Skin of body (tissue), 3 donors: ENCODE measurements at places on chromosomes 16 and 17. TPM values are rescaled to one million over a fixed set of nuclear protein-coding genes. Genes with fewer than 3 reads are reported as not detected.

DNA sequence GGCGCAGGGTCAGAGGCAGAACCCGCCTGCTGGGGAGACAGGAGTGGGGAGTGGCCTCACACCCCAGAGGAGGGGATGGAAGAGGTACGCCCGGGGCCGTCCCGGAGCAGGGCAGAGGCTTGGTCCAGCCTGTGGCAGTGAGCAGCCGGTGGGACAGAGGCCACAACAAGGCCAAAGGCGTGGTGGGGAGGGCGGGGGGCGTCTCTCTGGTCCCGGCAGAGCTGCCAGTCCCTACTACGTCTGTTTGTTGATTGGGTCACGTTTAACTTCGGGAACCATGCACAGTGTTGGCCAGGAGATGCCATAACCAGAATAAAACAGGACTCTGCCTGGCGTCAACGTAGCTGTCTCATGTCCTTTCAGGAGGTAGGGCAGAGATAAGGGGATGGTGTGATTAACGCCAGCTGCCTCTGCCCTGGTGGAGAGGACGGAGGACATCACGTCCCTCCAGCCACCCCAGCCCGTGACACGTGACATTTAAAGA is 192.8 kb downstream of the BANP start:
- no peak for DNase-seq

GRCh38 chr17:64488301-64488700 is 8.6 kb downstream of the POLG2 start:
- no peak for DNase-seq

DNA sequence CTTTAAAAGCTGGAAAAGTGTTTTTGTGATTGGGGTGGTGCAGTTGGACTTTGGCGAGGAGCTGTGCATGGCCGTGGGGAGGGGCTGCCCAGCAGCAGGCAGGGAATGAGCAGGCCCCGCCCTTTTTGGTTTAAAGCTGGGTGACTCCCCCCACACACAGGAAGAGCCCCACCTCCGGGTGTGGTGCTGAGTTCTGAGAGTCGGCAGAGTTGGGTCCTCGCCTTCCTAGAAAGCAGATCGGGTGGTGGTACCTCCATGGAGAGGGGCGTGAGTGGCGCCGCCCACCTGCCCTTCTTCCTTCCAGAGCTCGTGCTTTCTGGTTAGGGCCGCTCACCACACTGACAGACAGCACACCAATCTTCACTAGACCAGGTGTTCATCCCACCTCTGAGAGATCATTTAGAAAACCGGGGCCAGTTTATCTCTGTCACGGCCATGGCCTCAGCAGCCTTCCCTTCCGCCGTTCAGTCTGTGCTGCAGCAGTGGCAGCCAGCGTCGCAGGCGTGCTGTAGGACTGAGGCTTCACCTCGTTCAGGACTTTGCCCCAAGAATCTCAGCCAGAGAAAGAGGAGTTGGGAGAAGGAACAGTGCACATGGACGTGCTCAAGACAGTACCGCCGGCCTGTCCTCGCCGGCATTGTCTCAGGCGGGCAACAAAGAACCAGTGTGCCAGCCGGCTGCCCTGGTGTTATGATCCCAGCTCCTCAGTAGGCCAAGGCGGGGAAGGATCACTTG is 144.0 kb upstream of the CHMP6 start:
- DNase-seq = no peak

GRCh38 chr16:9206156-9206555 is 114.7 kb downstream of the HAPSTR1 start:
- DNase-seq = no peak

- no peak for DNase-seq
Observed at GRCh38 chr17:57082441-57082840, 2.6 kb upstream of the AKAP1 start.

DNA sequence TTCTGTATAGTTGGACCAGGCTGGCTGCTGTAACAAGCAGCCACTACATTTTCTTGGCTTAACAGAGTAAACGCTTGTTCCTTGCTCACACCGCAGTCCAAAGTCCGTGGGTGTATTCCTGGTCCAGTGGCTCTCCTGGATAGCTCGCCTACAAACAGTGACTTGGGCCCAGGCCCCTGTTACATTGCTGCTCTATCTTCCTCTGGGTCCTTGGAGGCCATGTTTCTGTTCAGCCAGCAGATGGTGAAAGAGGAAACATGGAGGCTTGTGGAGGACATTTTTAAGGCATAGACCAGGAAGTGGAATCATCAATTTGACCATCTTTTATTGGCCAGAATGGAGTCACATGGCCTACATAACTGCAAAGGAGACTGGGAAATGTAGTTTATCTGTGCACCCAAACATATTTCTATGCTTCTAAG is 55.1 kb downstream of the ATP2C2 start:
- no peak for DNase-seq

- no peak for DNase-seq
Observed at GRCh38 chr16:67845291-67846062, 1.3 kb upstream of the NUTF2 start.

GRCh38 chr17:20125724-20126123 is 116.6 kb downstream of the SPECC1 start:
- DNase-seq = no peak

- no peak for DNase-seq
Observed at GRCh38 chr17:38730526-38731379, 612 bp downstream of the CISD3 start.

DNA sequence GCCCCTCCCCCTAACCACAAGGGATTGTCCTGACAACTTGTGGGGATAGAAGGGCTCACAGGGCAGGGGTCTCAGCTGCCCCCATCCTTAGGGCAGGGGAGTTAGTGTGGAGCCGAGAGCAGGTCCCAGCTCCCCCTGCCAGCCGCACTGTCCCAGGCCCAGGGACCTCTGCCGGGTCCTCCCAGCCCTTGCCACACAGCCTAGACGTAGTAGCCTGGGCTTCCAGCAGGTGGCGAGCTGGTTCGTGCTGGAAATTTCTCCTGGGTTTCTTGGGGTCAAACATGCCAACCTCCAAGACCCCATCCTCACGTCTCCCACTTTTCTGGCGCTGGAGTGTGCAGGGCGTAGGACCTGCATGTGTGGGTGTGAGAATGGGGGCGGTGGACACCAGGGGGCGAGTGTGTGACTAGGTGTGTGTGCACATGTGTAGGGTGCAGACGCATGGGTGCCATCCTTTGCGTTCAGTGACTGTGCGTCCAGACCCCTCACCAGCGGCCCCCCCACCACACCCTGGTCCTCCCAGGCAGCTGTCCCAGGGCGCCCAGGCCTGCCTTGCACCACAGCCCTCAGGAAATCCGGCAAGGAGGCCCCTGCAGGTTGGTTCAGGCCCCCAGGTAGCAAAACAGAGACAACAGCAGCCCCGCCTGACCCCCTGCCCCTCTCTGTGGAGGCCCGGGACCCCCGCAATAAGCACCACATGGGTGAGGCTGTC is 29.5 kb downstream of the SBK1 start:
- DNase-seq = no peak

DNA sequence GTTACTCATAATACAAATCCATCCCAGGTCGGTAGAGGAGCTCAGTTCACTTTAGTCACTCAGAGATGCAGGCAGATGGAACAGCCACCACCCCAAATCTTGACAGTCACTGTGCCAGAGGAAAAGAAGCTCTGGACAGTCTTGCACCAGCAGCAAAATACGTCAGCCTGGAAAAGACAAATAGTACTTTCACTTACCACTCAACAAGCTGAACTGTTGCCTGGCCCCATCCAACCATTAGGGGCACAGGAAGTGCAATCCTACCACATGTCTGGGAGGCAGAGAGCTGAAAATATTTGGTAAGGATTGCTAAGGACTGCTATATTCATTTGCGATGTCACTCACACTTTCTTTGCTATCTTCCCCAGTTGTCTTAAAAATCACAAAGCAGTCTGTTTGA is 239.1 kb upstream of the TOX3 start:
- DNase-seq = no peak

DNA sequence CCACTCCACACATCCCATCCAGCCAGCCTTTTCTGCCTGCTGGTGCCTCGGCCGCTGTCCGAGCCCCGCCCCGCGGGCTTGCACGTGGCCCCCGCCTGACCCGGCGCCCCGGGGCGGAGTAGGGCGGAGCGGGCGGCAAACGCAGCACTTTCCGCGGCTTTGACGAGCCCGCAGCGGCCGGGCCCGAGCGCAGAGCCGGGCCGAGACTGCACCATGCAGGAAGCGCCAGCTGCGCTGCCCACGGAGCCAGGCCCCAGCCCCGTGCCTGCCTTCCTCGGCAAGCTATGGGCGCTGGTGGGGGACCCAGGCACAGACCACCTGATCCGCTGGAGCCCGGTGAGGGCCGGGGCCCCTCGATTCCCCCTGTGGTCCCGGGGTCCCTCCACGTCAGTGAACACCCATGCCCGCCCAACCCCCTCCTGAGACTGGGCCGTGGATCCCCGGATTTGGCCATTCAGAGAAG is at the start of gene HSF4:
TSS of gene HSF4 (plus strand) at position 147 of the 463 bp plus-strand sequence. CDS start at position 214, 67 bp downstream.
- no peak for DNase-seq

GRCh38 chr16:50040710-50041109 is 15.7 kb downstream of the CNEP1R1 start:
- no peak for DNase-seq

GRCh38 chr16:2473446-2473926 is 1.4 kb upstream of the TBC1D24 start:
- DNase-seq = no peak

- no peak for DNase-seq
Observed at GRCh38 chr16:8589057-8589899, 1.0 kb downstream of the TMEM114 start.

DNA sequence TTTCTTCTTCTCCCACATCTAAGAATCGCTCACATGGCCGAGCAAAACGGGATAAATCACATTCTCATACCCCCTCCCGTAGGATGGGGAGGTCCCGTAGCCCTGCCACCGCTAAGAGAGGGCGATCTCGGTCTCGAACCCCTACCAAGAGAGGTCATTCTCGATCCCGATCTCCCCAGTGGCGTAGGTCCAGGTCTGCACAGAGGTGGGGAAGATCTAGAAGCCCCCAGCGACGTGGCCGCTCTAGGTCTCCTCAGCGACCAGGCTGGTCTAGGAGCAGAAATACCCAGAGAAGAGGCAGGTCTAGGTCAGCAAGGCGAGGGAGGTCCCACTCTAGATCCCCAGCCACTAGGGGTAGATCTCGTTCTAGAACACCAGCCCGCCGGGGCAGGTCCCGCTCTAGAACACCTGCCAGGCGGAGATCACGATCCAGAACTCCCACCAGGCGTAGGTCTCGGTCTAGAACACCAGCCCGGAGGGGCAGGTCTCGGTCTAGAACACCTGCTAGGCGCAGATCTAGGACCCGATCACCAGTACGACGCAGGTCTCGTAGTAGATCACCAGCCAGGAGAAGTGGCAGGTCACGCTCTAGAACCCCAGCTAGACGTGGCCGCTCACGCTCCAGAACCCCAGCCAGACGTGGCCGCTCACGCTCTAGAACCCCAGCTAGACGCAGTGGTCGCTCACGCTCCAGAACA is 9.6 kb downstream of the SRRM2 start:
- DNase-seq = no peak

- DNase-seq = no peak
Observed at GRCh38 chr16:31001507-31002249, 8.8 kb downstream of the STX1B start.

DNA sequence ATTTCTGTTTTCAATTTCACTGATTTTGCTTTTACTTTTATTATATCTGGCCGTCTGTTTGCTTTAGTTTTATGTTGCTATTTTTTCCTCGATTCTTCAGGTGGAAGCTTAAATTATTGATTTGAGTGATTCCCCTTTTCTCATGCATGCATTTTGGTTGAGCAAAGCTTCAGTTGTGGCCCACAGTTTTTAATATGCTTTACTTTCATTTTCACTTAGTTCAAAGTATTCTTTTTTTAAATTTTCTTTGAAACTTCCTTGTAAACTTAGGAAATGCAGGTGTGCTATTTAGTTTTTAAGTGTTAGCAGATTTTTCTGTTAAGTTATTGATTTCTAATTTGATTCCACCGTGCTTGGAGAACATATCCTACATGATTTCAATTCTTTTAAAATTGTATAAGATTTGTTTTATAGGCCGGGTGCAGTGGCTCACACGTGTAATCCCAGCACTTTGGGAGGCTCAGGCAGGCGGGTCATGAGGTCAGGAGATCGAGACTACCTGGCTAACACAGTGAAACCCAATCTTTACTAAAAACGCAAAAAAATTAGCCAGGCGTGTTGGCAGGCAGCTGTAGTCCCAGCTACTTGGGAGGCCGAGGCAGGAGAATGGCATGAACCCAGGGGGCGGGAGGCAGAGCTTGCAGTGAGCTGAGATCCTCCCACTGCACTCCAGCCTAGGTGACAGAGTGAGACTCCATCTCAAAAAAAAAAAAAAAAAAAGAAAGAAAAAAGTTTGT is 531.2 kb downstream of the KIF2B start:
- DNase-seq = no peak

- DNase-seq = peak; percentile 54
Observed at GRCh38 chr17:55588446-55589242, 77.4 kb upstream of the SMIM36 start.

- no peak for DNase-seq
Observed at GRCh38 chr17:72306037-72306436, 185.2 kb downstream of the SOX9 start.

GRCh38 chr16:84055366-84055765 is 12.8 kb upstream of the SLC38A8 start:
- DNase-seq = no peak

GRCh38 chr17:2680961-2681360 is 30.6 kb downstream of the CLUH start:
- DNase-seq = no peak

GRCh38 chr16:66617728-66618127 is 13.2 kb downstream of the CMTM3 start:
- DNase-seq = no peak

DNA sequence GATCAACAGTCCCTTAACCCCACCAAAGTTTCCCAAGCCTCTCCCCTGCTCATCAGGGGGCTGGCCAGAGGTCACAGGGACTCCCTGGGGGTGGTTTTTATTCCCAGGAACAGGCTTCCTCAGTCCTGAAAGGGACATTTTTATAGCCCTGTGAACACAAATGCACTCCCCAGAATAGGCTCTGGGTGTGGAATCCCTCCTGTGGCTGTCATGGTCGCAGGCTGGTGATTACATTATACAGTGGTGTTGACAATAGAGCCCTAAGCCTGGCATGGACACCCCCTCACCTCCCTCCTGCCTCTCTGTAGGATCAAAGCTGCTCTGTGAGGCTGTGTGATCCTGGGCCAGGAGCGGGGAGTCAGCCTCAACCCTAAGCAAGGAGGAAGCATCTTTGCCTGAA is 1.4 kb upstream of the CA4 start:
- no peak for DNase-seq

- no peak for DNase-seq
Observed at GRCh38 chr17:8155231-8155995, 3.2 kb upstream of the PER1 start.

GRCh38 chr17:20073055-20073979 is 64.2 kb downstream of the SPECC1 start:
- DNase-seq = no peak

Gene TK2
- total RNA-seq = 20.2 TPM

Gene CDH8
- 5.6 TPM for total RNA-seq

Gene TMC5
- 1.2 TPM for total RNA-seq

Gene CWC25
- total RNA-seq = 16.8 TPM

Gene KRTAP17-1
- 7.9 TPM for total RNA-seq

Gene RCVRN
- total RNA-seq = 0.10 TPM

Gene TEDC2
- total RNA-seq = 3.4 TPM

Gene MILR1
- total RNA-seq = 5.2 TPM

Gene SLC13A2
- total RNA-seq = 0.20 TPM

Gene COIL
- 17.1 TPM for total RNA-seq

Gene EZH1
- total RNA-seq = 29.8 TPM

Gene CD79B
- 2.2 TPM for total RNA-seq

Gene LGALS9
- total RNA-seq = 4.8 TPM

Gene SULT1A2
- 0.39 TPM for total RNA-seq

Gene SLC47A2
- total RNA-seq = 0.39 TPM
